ENCODE measurements at places on chromosomes 1 and 21.

DNA sequence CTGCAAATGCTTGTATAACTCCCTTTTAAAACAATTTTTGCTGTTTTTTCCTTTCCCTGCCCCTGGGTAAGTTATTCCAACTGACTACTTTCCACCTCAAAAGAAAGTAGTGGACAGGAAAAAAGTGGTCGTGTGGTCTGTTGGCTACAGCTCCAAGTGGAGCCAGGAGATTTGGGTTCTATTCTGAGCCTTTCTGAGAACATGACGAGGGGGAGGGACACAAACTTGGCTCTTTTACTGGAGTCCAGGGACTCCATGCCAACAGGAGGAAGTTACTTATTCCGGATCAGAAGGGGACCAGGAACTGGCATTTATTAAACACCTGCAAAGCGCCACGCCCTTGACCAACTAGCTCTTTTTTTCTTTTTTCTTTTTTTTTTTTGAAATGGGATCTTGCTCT, 79.0 kb upstream of the CAPZB start:
- DNase-seq: no peak

DNA sequence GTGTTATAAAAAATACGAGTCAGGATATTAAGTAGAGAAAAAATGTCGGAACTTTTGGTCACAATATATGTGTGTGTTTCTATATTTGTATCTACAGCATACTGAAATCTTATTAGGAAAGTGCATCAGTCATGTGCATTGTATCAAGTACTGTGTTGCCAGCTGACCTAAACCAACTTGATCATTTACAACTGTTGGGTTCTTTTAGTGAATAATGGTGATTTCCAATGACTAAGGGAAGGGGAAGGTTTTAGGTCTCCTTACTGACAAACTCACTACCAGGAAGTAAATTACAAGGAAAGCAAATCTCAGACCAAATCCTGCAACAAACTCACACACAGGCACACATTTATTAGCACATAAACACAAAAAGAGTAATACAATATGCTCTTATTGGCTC, 142.7 kb downstream of the TSEN15 start:
- DNase-seq: no peak

- no peak for DNase-seq
Observed at GRCh38 chr1:153540394-153541361, at the start of gene S100A5. S100A5 (minus strand) TSS chr1:153540934; CDS start chr1:153540191, 743 bp downstream.

- DNase-seq: no peak
Observed at GRCh38 chr1:92940541-92940940, 20.7 kb downstream of the DIPK1A start.

GRCh38 chr1:219528633-219529032, 84.3 kb downstream of the ZC3H11B start:
- no peak for DNase-seq

- no peak for DNase-seq
Observed at GRCh38 chr1:198678901-198679329, 40.1 kb downstream of the PTPRC start.

DNA sequence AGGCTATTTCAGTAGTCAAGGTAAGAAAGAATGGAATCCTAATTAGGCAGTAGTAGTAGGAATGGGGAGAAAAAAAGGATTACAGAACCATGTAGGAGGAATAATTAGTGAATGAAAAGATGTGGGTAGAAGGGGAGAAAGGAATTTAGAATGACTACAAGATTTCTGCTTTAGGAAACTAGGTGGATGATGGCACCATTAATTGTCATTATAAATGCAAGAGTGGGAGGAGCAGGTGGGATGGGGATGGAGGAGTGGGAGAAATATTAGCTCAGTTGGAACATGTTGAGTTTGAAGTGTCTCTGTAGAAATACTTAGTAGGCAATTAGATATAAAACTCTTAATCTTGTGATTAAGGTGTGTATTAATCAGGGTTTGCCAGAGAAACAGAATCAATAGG, 50.0 kb upstream of the C21orf91 start:
- DNase-seq: no peak

- DNase-seq: no peak
Observed at GRCh38 chr1:147243228-147243685, 773 bp downstream of the CHD1L start.
